ENCODE measurements at places on chromosomes 6 and 20.

- DNase-seq = no peak
Measured at GRCh38 chr6:13178107-13178506, 150.2 kb downstream of the TBC1D7 start.

DNA sequence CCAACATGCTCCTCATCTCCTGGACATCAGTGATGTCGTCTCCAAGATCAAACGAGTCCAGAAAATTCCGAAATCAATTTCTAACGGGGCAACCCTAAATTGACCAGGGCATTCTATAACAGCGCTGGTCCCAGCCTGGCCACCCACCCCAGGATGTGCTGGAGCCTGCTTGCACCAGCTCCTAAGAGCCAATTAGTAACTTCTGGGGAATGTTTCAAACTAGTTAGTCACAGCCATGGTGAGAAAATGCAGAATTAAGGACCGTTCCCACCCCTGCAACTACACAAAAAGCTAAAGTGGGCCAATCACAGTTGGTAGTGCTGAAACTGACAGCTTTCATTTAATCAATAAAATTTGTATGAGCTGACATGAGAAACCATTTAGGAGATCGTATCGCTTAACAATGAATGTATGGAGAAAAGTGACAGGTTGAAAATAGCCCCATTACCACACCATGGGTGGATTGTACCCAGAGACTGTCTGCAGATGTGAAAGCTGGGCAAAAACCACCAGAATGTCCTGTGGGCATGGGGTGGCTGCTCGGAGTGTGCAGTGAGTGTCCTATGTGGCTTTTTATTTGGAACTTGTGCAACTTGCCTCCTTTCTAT, 165.7 kb upstream of the AFDN start:
- no peak for DNase-seq

GRCh38 chr6:46850792-46851191, 57.6 kb downstream of the MEP1A start:
- DNase-seq = no peak

DNA sequence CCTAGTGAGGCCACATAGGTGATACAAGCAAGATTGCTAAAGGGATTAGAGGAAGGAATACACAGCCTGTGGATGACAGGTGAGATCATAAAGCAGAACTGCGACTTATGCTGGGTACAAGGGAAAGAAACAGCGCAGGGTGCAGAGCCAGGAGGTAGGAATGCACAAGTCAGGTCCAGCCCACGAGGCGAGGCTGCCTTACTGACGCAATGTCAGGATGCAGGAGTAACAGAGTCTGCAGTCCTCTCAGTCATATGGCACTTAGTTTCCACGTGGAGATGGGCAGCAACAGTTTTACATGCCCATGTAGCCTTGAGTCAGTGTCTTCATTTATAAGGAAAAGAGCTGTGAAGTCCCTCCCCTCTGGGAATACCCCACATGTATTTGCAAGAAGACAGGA, 210.9 kb downstream of the SYNE1 start:
- no peak for DNase-seq

DNA sequence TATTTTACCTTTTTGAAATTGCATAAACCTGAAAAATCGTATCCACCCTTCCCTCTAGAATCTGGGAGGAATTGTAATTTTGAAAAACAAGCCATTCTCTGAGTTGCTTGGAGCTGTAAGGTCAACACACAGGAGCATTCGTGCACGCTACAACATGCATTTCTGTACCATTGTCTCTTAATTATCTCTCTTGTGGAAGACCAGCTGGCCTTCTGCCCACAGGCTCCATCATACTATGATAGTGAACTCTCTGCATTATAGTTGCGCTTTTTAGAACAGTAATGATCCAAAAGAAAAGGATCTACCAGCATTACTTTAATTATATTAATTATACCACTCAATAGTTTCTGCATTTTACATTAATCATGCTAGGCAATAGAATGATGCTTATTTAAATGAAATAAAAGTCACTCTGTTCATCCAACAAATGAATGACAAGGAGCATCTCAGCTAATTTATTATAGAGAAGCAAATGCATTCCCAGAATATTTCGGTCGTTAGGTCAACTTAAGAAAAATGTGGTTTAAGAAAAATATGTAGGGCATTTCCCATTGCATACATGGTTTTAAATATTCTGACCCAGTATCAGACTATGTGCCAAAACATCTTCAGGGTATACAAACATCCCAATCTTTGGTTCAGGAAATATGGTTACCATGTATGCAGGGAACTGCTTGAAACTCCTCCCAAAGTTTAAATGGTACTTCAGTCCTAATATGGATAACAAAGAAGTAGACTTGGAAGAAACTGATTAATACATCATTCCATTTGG, 263.5 kb downstream of the TFAP2A start:
- DNase-seq = no peak

DNA sequence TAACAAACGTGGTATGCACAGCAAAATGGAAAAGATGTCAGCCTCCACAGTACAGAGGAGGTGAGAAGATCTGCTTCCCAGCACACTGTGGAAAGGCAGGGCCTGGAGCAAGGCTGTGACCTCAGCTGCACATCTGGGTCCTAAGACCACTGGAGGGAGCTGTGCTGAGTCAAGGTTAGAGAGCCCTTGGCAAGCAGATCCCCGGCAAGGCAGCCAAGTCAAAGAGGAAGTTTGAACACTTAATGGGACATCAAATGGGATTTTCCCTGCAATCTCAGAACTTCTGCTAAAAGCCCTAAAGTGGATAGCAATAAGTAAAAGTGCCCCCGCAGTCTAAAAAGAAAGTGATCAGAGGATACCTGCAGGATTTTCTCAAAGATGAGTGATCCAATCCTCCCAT, 39.5 kb downstream of the UNC5CL start:
- DNase-seq = no peak

- no peak for DNase-seq
Measured at GRCh38 chr6:136771306-136771705, 21.0 kb downstream of the MAP3K5 start.

- DNase-seq = no peak
Measured at GRCh38 chr6:137102851-137103492, 58.2 kb upstream of the IL20RA start.

DNA sequence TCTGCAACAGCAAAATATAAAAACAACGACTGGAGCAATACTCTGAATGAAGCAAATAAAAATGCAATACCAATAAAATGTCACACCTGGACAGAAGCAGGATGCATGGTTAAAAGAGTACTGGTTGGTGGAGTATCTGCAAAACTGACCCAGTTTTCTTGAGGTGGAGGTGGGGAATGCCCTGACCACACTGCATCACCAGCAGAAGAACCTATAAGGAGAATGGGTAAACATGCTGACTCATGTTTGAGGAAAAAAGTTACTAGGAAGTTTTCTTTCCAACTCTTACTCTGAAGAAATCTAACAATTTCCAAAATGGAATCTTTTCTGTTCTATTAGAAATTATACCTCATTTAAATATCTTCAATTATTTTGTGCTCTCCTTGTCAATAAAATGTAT, 43.6 kb downstream of the REPS1 start:
- peak; percentile 45 for DNase-seq

All from non-pigmented ciliary epithelial cell (primary cell).